ENCODE measurements at places on chromosomes 1 and 21. TPM values are rescaled to one million over a fixed set of nuclear protein-coding genes. Genes with fewer than 3 reads are reported as not detected.

The PCBP3 gene
- not detected for total RNA-seq

- DNase-seq, result peak; percentile 88
Observed at GRCh38 chr1:59707178-59707791, 107.5 kb upstream of the HOOK1 start.

DNA sequence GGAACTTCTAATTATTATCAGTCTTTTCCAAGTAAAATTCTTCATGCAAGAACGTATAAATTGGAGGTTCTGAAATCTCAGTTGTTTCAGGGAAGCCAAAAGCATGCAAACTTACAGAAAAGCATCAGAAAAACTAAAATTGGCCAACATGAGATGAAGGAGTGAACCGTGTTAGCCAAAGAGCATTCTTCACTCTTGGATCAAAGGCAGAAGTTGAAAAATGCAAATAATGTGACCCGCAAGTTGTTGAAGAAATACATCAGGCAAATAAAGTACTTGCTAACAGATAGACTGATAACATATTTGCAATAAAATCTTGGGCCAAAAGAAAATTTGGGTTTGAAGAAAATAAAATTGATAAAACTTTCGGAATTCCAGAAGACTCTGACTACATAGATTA lies 29.6 kb downstream of the DIPK1A start:
- DNase-seq, result no peak

The DIO1 gene
- not detected for total RNA-seq

The CHIA gene
- total RNA-seq, result not detected

- DNase-seq, result no peak
Observed at GRCh38 chr1:72648465-72648864, 366.1 kb upstream of the NEGR1 start.
